ENCODE measurements at places on chromosomes 2 and 18.

- peak; percentile 63 for DNase-seq
Measured at GRCh38 chr2:190180313-190181122, 118.0 kb upstream of the MSTN start.

DNA sequence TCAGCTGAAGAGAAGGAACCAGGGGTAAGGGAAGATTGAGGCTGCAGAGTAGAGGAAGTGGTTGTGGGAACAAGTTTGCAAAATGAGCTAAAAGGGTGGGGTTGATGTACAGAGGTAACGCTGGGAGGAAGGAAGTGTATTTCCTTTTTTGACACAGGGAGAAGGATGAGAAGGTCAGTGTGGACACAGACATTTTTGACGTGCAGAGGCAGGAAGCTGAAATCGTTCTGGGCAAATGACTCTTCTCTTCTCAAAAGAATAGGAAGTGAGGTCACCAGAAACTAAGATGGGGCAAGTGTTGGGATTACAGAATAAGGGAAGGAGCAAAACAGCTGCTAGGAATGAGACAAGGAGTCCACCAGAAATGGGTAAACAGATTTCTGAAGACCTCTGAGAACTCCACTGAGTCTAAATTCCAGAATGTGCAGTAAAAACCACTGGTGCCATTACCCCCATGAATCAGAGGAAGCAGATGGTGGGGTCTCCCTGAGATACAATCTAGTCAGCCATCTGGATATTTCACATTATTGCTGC, 20.0 kb upstream of the RNF149 start:
- no peak for DNase-seq

- DNase-seq, result no peak
Measured at GRCh38 chr2:29335396-29335795, 220.2 kb downstream of the CLIP4 start.

DNA sequence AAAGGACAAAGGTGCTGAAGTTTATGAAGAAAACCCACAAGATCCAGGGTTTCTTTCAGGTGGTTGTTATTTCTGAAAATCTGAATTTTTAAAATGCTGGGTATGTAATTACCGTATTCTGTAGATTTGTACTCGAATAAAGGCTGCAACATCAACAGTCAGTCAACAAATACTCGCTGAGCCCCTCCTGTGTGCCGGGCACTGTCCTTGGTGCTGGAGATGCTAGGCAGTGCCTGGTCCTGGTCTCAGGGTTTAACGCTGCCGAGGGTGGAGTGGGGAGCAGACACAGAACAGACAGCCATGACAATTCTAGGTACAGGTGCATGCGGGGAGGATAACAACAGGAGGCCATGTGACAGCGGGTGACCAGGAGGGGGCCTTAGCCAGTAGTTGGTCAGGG, 27.2 kb upstream of the PDIA6 start:
- DNase-seq, result no peak

DNA sequence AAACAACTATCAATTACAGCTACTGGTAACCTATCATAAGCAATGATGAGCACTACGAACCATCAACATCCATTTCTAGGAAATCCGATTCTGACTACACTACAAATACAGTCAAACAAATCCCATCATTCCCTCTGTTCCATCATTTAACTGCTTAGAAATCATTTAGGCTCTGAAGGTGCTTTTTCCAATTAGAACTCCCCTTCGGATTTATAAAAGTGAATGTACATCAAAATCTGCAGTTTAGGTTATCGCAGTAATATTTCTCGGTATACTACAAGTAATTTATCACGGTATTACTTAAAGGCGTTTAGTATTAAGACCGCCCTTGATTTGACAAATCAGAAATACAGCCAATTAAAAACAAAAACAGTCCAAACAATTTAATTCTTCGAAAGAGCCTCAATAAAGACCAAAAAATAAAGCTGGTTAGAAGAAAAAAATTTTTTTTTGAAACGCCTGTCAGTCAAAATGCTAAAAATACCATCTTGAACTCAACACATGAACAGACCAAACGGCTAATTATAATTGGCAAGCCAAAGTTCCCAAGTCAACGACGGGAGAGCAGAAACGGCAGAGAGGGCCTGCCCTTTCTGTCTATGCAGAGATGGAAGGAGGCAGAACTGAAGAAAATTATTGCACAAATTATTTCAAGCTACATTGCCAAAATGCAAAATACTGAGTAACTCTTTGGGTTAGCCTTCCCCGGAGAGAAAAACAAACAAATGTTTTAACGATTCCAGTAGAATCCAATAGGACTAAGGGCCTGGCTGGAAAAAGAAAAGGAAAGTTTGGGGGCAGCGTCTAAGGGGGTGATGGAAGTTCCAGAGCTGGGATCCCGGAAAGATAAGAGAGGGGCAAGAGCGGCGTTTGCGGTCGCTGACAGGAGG, 1.2 kb downstream of the VPS54 start:
- DNase-seq, result no peak

- DNase-seq, result no peak
Measured at GRCh38 chr2:239258248-239258647, 142.6 kb downstream of the HDAC4 start.

- DNase-seq, result no peak
Measured at GRCh38 chr2:99836690-99837605, 305.4 kb downstream of the AFF3 start.

DNA sequence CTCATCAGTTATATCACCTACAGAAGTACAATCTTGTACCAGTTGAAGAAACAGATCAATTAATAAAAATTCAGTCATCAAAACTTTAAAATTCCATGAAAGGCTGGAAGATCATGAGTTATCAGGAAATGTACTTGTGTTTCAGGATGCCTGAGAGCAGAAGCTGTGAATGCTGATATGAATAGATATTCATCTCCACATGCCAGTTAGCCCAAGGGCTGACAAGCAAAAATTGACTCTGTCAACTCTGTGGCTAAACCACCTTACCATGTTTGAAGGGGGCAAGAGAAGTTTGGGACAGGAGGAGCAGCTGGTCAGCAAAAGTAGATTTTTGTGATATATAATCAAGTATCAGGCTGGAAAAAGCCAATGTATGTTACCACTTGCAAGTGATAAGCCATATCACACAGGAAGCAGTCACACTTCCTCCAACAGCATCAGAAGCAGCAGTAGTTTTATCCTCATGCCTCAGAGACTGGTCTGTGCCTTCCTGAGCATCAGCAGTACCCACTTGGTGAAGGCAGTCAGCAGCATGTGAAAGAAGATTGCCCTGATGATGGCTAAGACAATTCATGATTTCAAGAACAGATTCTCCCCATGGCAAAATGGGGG, 328.2 kb upstream of the CNTNAP5 start:
- DNase-seq, result no peak

GRCh38 chr2:215556979-215557378, 121.1 kb upstream of the FN1 start:
- DNase-seq, result no peak

DNA sequence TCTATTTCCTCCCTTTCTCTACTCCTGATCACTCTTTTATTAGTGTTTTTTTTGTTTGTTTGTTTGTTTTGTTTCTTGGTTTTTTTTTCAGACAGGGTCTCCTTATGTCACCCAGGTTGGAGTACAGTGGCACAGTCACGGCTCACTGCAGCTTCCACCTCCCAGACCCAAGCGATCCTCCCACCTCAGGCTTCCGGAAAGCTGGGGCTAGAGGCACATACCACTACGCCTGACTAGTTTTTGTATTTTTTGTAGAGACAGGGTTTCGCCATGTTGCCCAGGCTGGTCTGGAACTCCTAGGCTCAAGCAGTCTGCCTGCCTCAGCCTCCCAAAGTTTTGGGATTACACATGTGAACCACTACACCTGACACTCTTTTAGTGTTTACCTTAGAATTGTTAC, 122.3 kb downstream of the ATL2 start:
- DNase-seq, result no peak

- no peak for DNase-seq
Measured at GRCh38 chr2:152532241-152532640, 185.0 kb downstream of the PRPF40A start.

- DNase-seq, result no peak
Measured at GRCh38 chr18:28974504-28974903, 797.6 kb upstream of the CDH2 start.

- DNase-seq, result no peak
Measured at GRCh38 chr2:41521211-41521610, 526.6 kb upstream of the PKDCC start.

DNA sequence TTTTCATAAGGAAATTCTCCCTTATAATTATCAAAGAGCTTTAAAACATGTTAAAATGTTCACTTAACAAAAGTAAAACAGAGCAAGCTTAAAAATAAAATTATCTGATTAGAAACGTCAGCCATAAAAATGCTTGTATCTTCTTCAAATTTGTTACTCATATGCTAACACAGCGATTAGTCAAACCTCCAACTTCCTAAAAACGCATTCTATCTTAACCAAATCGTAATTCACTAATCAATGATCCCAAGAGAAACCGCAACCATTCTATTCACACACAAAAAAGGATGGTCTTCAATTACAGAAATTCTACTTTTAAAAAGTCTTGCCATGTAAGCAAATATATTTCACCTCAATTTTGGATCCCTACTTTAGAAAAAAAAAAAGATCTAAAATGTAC, 1.9 kb downstream of the STK17B start:
- DNase-seq, result no peak

DNA sequence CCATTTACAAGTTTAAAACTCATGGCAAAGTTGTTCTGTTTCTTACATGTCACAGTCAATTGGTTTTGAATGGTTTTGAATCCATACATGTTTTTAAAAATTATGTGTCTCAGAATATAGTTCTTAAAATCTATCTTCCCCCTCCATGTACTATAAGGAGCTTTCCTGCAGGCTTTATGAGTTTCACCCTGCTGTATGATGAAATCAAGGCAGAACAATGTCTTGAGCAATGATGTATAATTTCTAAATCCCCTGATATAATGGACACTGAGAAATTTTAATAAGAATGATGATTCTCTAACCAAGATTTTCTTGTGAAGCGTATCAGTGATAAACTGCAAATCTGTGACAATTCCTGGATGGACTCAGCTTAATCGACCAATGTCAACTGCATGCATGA, 10.6 kb upstream of the ZNF516 start:
- DNase-seq, result no peak

DNA sequence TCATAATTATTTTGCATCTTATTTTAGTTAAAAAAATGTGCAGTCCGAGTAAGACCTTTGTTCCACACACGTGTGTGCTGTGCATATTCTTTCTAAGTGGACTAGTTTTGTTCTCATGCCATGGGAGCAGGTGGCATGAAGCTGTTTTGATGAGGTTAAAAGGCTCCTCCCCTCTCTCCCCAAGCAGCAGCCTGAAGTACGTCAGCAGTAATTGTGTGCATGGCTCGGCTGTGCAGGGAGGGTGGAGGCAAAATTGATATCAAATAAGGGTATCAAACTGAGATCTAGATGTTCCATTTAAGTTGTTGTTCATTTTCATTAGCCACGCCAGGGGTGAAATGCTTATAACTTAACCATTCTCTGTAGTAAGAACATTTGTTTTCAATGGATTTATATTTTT, at the start of gene NYAP2:
Gene NYAP2 (plus strand): TSS at position 207 of the 400 bp plus-strand sequence. CDS start 9,171 bp downstream, outside the sequence.
- DNase-seq, result no peak

DNA sequence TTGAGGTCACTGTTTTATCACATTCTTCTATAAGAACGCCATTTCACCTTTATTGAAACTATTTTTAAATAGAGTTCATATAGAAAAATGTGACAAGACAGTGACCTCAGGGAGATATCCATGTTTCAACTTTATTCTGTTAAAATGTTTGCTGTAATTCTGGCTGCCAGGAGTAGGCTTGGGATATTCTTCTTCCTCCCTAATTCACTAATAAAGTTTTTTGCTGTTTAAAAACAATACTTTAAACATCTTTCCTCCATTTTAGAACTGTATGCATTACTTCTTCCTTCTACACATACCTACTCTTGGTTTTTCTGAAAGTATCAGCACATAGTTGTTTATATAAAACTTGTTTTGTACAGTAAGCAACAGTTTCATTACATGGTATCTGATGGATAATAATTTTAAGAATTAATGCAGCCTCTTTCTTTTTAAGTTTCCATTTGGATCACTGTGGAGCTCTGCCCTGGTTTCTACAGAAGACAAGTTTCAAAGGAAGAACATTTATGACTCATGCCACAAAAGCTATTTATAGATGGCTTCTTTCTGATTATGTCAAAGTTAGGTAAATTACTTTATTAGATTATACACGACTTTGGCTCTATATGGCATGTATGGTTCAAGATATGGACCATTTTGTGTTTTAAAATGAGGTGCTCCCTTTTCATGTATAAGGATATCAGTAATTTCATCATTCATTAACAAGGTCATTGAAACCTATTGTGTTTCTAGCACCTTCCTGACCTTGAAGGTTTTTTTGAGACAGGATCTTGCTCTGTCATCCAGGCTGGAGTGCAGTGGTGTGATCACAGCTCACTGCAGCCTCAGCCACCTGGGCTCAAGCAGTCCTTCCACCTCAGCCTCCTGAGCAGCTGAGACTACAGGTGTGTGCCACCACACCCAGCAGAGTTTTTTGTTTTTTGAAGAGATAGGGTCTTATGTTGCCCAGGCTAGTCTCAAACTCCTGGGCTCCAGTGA, 7.2 kb downstream of the CPSF3 start:
- no peak for DNase-seq

DNA sequence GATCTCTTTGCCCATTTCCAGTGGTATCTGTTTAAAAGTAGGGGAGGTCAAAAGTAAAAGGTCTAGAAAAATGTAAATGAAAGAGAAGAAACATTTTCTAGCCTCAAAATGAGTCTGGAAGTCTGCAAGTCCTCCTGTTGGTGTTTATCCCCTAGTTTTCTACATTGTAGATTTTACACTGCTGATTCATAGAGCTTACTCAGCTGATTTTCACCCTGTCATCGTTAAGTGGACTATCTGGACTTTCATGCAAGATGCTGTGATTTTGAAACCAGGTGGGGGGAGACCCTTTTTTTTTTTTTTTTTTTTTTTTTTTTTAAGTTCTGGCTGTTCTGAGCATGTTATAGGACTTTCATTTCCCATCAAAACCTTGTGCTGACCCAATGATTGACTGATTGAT, 10.3 kb downstream of the HOXD3 start:
- no peak for DNase-seq

DNA sequence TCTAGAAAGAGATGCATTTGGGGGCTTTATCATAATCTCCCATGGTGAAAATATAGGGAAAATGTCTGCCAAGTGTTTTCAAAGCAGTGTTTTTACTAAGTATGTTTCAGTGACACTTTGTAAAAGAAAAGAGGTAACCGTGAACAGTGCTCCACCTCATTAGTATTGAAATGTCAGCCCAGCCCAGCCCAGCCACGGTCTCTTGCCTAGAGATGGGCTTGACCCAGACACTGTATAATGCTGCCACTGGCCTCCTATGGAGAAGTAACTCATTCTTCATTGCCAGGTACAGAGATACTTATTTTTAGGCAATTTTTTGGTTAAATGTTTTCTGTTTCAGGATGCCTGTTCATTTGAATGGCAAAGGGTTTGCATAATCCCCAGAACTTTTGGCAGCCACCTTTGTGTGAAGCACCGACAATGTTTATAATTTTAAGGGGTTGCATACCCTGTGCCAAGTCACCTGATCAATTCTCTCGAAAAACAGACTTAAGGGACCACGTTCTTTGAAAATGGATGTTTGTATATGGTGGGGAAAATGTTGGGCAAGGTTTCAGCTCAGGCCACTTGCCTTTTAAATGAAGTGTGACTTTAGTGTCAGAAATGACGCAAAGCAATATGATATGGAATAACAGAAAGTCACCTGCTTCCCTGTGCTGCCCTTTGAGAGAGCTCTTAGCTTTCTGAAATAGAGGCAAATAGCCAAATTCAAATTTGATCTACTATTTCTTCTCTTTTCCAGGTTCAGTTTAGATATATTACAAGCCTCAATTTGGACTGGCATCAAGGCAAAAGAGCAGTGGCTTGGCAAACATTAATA, 314.5 kb upstream of the RGPD4 start:
- DNase-seq, result no peak

- no peak for DNase-seq
Measured at GRCh38 chr2:121202541-121203310, 82.3 kb downstream of the TFCP2L1 start.
